Eye (tissue), 1 donor: ENCODE measurements at places on chromosomes 12 and 14.

DNA sequence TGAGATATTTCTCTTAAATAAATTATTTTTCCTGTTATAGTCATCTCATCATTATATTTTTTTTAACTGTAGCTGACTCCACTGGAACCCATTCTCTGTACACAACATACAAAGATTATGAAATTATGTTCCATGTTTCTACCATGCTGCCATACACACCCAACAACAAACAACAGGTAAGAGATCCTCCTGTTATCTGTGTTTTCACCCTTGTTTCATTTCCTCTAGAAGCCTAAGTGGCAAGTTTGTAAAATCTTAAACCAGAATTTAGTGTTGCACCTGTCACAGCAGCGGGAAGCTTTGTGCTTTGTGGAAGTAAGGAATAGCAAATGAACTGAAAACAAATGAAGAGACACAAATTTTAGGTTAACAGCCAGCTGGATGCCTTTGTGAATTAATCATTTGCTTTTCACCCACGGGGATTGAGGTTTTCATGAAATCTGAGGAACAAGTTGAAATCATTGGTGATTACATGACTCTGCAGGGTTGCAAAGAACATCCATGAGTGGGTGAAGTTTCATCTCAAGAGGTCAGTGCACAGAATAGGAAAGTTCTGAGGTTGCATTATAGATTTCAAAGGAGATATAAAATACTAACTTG is 273.9 kb upstream of the RGS6 start:
- DNase-seq = peak; percentile 25

GRCh38 chr12:15038137-15038536 is 65.3 kb downstream of the PDE6H start:
- DNase-seq = no peak

DNA sequence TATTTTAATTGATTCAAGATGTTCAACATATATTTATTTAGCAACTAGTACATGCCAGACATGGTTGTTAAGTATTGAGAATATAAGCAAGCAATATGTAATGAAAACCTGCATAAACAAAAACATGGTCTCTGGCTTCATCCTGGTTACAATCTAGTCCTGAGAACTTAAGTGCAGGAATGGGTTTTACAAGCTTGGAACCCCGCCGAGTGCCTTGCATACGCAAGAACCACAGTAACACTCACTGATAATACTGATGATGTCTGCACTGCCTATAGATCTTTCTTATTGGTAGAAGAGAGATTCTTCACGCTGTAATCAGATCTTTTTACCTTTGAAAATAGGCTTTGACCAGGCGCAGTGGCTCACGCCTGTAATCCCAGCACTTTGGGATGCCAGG is 22.9 kb upstream of the CALM1 start:
- DNase-seq = no peak

- no peak for DNase-seq
Measured at GRCh38 chr12:130336723-130337487, 782 bp upstream of the PIWIL1 start.

DNA sequence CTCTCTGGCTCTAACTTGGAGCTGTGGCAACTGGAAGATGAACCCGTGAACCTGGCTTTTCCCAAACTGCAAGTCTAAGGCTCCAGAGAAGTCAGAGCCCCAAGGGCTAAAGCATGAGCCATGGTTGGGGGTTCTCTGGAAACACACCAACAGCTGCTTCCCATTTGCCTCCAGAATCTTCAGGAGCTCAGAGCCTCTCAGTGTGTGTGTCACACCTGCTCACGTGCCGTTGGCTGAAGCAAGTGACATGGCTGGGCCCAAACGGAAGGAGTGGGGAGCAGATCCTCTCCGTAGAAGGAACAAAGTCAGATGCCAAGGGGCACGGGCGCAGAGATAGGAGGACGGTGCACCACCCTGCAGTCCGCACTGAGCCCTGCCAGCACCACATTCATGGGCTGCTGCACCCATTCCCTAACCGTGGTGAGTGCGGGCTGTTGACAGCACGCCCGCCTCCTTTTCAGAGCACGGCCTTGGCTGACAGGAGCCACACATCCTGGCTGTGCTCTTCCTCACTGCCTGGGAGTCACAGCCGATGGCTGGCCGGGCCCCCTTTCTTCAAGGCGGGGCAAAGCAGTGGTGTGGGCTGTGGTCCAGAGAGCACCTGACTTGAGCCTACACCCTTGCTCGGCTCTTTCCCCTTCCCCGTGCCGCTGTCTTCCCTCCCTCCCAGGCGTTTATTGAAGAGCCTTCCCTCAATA is 16.6 kb upstream of the TRAF3 start:
- DNase-seq = peak; percentile 60

DNA sequence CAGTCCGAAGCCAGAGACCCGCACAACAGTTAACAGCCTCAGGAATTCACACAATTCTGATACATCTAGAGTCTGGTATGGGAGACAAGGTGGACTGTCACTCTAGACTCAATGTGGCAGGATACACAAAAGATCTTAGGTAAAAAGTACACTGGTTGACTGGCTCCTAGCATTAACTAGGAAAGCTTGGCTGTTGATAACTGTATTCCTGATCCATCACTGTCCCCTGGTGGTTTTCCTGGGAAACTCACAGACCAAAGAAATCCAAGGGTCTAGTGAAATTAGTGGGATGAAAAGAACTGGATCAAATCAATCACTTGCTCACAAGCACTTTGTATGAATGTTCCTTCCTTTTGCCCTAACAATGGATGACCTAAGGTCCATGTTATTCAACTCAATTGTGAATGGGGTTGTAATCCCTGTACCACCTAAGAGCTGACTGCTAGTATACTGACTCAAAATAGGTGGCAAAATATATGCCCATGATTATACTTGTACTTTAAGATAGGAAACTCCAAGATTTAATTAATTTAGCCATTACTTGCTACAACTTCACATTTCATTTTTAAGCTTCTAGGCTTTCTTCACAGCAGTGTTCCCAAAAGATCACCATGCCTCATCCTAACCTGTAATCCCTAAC is 14.0 kb downstream of the NPC2 start:
- peak; percentile 73 for DNase-seq

- DNase-seq = peak; percentile 68
Measured at GRCh38 chr12:49909826-49910225, 6.1 kb upstream of the FAIM2 start.

DNA sequence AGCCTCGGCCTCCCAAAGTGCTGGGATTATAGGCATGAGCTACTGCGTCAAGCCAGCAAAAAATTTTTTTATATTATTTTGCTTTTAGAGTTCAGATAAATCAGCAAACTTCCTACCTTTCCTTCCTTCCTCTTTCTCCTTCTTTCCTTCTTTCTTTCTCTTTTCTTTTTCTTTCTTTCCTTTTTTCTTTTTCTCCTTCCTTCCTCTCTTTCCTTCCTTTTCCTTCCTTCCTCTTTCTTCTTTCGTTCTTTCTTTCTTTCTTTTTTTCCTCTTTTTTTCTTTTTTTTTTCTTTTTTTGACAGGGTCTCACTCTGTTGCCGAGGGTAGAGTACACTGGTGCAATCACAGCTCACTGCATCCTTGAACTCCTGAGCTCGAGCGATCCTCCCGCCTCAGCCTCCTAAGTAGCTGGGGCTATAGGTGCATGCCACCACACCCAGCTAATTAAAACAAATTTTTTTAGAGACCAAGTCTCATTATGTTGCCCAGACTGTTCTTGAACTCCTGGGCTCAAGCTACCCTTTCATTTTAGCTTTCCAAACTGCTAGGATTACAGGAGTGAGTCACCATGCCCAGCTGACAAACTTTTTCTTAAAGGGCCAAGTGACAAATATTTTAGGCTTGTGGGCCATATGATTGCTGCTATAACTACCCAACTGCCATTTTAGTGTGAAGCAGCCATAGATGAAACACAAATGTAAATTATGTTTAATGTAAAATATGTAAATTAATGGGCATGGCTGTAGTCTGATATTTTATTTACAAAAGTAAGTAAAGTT is 7.1 kb upstream of the WASHC4 start:
- DNase-seq = no peak

- DNase-seq = no peak
Measured at GRCh38 chr12:70762000-70762399, 124.8 kb upstream of the PTPRB start.

DNA sequence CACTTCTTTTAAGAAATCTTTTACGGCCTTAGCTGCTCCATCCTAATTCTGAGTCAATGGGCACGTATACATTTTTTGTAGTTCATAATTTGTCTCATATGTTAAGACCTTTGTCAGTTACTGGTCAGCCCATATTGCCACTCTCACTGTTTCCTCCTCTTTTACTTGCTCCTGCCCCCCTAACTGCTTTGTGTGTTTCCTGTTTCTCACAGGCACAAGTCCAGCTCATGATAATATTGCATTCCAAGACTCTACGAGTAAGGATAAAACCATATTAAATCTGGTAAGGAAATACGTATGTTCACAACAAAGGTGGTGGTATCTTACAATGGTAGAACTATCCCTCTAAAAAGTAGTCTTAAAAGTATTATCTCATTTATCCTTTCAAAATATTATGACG is 111.7 kb downstream of the DNAI7 start:
- no peak for DNase-seq

DNA sequence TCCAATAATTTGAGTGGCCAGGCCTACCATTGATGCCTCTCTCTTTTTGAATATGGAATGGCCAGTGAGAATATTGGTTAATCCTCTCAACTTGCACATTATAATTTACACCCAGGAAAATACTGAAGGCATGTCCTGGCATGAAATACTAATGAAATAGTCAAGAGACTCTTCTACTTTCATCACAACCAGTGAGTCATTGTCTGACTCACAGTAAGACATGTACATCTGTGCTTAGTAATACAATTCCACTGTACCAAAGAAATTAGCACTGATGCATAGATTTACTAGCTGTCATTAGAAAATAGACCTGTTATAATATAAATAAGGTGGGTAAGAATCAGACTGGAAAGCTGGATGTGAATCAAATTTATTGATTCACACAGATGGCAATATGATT is 31.6 kb downstream of the KCNC2 start:
- no peak for DNase-seq

GRCh38 chr12:53380794-53381730 is 1.1 kb downstream of the SP1 start:
- peak; percentile 89 for DNase-seq

GRCh38 chr14:69459122-69459521 is 25.4 kb upstream of the PLEKHD1 start:
- no peak for DNase-seq

GRCh38 chr12:110256780-110257431 is 24.1 kb upstream of the ATP2A2 start:
- no peak for DNase-seq

DNA sequence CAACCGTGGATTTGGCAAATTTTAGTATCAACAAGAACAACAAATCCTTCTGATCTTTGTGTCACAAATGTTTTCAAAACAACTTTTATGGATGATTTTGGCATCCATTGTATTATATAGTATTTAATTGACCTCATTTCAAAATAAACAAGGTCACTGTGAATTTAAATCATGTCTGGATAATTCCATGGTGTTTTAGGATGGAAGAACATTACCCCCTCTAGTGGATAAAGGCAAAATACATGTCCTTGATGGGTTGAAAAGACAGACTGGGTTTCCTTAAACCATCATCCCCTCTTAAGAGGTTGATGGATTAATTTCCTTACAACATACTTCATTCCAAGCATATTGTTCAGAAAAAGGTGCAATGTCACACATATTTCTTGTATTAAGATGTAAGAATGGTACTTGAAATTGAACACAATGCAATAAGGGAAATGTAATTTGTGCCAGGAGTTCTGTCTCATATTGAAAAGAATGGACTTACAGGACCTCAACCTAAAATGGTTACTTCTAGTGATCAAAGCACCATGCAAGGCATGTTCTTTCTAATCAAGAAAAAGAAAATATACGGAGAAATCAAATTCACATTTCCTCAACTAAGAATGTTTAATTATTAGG is 352.0 kb downstream of the BCAT1 start:
- DNase-seq = peak; percentile 72

- DNase-seq = no peak
Measured at GRCh38 chr12:28535216-28535615, 345.0 kb downstream of the CCDC91 start.
